ENCODE measurements at places on chromosomes 7 and 10.

GRCh38 chr10:19626156-19626555 lies 190.1 kb upstream of the PLXDC2 start:
- no peak for DNase-seq

DNA sequence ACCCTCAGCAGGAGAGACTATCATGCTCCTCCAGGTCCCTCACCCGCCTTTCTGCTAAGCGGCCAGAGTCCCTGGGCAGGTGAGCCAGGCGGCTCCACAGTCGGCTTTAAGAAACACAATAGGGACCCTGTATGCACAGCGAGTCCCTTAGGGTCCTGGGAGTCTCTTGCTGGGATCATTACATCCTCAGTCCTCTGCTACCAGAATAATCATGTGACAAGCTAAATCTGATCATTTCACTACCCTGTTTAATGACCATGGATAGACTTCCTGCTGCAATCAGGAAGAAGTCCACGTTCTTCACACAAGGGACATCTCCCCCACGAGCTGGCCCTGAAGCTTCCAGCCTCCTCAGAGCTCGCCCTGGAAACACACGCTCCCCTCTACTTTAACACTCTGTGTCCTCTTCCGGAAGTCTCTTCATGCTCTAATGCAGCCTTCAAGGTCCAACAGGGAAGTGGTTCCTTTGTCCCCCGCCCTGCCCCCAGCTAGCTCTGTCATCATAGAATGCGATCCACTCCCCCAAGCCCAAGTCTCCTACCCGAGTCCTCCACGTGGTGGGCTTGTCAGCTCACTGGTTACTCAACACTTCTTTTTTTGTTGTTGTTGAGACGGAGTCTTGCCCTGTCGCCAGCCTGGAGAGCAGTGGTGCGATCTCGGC lies 101.5 kb downstream of the RNF216 start:
- peak; percentile 43 for DNase-seq

DNA sequence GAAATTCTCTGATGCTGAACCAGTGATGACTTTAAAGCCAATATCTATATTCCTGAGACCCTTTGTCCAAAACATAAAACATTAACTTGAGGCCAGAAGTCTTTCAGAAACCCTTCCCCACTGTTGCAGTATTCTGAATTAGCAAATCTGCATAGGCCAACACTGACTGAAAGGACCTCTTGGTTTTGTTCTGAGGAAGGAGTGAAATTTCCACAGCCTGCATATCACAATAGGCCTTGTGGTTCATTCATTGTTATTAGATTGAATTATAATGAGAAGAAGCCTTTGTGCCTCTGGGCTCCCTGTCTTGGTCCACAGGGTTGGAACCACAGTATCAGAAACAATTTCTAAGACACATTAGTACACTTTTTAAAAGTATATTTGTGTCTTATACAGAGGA lies 90.3 kb downstream of the CCNY start:
- no peak for DNase-seq

DNA sequence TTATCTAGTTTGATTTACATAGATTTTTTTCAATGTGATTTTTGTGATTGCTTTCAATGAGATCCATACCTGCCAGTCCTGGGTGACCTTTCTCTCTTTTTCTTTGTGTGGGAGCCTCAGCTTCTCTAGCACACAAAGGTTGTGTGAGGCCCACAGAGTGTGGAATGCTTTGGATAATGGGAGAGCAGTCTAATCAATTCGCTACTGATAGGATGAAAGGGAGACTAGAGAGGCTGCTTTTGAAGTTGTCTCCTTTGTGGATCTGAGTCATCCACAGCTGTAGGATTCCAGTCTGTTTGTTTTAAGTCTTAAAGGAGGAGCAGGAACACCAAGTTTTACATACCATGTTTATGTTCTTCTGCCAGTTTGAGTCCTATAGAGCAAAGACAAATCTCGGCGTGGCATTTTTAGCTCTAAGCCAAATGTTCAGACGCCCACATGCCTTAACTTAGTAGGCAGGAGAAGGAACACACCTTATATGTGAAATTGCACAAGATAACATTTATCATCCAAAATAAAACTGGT lies 330.0 kb downstream of the ARL4A start:
- peak; percentile 5 for DNase-seq
